ENCODE measurements at places on chromosomes 13 and 19.

GRCh38 chr13:50208826-50209335, 193.6 kb downstream of the KCNRG start:
- DNase-seq, result no peak

DNA sequence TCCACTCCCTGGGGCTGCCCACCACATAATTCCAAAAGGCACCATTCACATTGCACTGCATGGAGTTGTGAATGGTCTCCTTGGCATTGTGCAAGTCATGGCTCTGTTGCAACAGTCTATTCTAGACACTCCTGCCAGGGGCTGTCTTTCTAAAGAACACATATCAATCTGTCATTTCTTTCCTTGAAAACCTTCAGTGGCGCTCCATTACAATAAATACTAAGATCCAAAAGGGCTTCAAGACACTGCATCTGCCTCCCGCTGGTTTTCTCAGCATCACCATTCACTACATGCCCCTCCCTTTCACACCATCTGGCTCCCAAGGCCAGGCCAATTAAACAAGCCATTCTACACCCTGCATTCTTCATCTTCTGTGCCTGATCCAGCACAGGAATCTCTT, 32.2 kb upstream of the TM9SF2 start:
- DNase-seq, result no peak

GRCh38 chr19:55042344-55042678, 4.2 kb upstream of the GP6 start:
- DNase-seq, result no peak

DNA sequence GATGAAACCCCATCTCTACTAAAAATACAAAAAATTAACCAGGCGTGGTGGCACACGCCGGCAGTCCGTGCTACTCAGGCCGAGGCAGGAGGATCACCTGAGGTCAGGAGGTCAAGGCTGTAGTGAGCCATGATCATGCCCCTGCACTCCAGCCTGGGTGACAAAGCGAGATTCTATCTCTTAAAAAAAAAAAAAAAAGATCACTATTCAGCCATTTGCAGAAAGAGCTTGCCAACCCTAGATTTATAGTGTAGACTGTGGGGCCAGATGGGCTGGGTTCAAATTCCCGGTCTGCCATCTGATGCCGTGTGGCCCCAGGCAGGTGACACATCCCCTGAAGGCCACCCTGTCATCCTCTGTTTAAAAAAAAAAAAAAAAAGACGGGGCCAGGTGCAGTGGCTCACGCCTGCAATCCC, 28.9 kb downstream of the SMIM24 start:
- DNase-seq, result no peak

DNA sequence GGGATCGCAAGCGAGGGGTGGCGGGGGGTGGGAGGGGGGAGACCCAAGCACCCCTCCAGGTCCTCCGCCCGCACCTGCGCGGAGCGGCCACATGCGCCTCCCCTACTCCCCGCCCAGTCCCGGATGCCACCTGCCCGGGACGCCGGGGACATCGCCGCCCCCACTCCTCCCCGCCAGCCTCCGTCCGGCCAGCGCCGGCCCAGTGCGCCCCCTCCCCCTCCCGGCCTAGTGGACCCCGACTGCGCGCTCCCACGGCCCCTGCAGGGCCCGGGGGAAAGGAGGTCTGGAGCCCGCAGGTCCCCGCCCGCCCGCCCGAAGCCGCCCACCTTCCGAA, 263 bp downstream of the RHPN2 start:
- DNase-seq, result no peak

DNA sequence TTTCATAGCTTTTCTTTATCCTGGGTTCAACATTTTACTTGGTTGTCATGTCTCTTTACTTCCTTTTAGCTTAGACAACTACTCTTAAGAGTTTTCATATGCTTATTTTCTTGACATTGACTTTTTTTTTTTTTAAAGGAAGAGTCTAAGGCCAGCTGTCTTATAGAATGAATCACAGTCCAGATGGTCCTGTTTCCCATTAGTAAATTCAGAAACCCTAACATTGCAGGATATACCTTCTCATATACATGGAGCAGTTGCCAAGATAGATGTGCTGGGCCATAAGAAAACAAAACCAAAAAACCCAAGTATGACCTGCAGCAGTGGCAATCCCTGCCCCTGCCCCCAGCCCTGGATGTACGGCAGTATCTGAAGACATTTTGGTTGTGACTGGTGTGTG, 72.8 kb downstream of the COG3 start:
- DNase-seq, result no peak

GRCh38 chr13:47843005-47843404, 158.1 kb downstream of the SUCLA2 start:
- no peak for DNase-seq

DNA sequence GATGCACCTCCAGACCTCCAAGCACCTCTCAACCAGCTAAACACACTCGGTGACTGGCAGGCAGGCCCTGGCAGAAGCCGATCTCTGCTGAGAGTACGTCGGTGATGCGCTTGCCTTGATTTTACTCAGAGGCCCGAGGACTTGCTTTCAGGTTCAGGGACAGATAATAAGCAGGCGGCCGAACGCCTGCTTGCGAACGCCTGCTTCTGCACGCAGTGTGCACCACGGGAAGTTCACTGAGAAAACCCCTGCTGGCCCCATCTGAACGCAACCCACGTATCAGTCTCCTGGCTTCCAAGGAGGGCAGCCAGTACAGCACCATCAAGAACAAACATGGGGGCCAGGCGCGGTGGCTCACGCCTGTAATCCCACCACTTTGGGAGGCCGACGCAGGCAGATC, 108.0 kb downstream of the STK24 start:
- no peak for DNase-seq
